HFFc6 (cell line): ENCODE measurements at places on chromosomes 6 and 20. TPM values are rescaled to one million over a fixed set of nuclear protein-coding genes. Genes with fewer than 3 reads are reported as not detected.

- H3K4me3 ChIP-seq: no peak overlapping the region
- H3K36me3 ChIP-seq: no peaks in the 10 kb centered on the region
Observed at GRCh38 chr20:59123011-59123677, 40.5 kb upstream of the ZNF831 start.

- peaks cover 40% of the 10 kb centered on the region for H3K36me3 ChIP-seq
- peaks cover 23% of the 10 kb centered on the region for H3K4me1 ChIP-seq
- H3K27ac ChIP-seq: peak overlapping the region; percentile 51
- H3K27me3 ChIP-seq: peaks cover 10% of the 10 kb centered on the region
Observed at GRCh38 chr20:50121858-50122271, 8.9 kb upstream of the UBE2V1 start.

GRCh38 chr20:32449890-32450401 is 91.8 kb downstream of the ASXL1 start:
- peaks cover 17% of the 10 kb centered on the region for H3K36me3 ChIP-seq
- no peak for DNase-seq
- peaks cover 5% of the 10 kb centered on the region; the same call in 1 of the 2 replicates for H3K4me1 ChIP-seq
- H3K27ac ChIP-seq: peak overlapping the region; percentile 7; the same call in 1 of the 2 replicates
- H3K27me3 ChIP-seq: peaks cover 4% of the 10 kb centered on the region

DNA sequence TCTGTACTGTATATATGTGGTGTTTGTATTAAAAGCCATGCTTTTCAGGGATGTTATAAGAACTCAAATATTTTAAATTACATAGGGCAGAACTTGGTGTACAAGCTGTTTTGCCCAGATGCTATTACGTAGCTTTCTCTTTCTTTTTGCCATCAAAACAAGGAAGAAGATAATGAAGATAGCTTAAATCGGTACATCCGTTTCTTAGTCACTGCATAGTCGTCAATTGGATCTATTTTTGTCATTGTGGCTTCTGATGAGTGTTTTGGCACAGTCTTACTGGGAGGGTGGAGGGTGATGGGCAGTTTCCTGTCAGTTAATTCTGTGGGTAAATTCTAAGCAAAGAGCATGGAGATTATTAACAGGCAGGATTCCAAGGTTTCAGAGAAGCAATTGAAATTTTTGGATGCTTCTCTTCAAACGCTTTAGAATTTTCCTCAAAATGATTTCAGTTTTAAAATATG is 649.1 kb upstream of the GJE1 start:
- H3K4me1 ChIP-seq: peaks cover 50% of the 10 kb centered on the region
- peaks cover 50% of the 10 kb centered on the region for H3K36me3 ChIP-seq
- no peaks in the 10 kb centered on the region for H3K27me3 ChIP-seq
- H3K4me3 ChIP-seq: peak overlapping the region; percentile 83
- H3K27ac ChIP-seq: peak overlapping the region; percentile 93

DNA sequence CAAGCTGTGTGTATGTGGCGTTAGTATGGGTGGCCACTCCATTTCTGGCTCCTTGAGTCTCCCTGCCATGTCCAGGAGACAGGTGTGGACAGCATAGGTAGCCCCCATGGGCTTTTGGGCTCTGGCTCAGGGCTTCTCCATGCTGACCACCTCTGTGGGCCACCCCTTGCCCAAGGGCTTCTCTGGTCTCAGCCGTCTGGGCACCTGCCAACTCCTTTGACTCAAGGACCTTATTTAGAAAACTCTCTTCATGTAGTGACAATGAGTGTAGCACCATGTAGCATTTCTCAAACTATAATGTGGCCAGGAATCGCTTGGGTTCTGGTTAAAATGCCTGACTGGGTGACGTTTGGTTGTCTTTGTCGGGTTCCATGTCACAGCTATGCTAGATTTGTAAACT is 5.1 kb upstream of the GTSF1L start:
- H3K27ac ChIP-seq: no peak overlapping the region
- peaks cover 18% of the 10 kb centered on the region for H3K4me1 ChIP-seq
- no peak overlapping the region for H3K4me3 ChIP-seq

Gene NHLRC1
- 0.81 to 1.4 TPM (median 1.3 TPM) in 3 replicates for total RNA-seq

Gene WFDC5
- total RNA-seq: not detected in 2 replicates

DNA sequence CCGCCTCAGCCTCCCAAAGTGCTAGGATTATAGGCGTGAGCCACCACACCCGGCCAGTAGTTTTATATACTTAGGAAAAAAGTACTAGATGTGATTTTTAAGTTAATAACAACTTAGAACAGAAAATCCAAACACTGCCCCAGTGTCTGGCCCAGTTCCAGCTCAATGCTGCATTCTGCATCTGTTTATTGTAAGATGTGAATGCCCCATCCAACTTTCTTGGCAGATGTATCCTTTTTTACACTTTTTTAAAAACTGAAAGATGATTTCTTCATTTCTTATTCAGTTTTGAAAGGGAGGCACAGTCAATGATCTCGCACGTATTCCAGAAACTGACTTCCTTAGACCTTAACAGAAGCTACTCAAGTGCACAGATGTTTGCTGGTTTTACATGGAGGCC is 85.6 kb upstream of the SRSF6 start:
- peaks cover 23% of the 10 kb centered on the region for H3K4me1 ChIP-seq
- DNase-seq: no peak
- H3K27ac ChIP-seq: no peak overlapping the region

- H3K27me3 ChIP-seq: peaks cover 18% of the 10 kb centered on the region
- peak overlapping the region; percentile 87; the same call in 1 of the 2 replicates for H3K4me3 ChIP-seq
- H3K27ac ChIP-seq: no peak overlapping the region
- DNase-seq: no peak
Observed at GRCh38 chr20:46953596-46953995, 59.0 kb downstream of the EYA2 start.

- no peak overlapping the region for H3K4me3 ChIP-seq
- H3K36me3 ChIP-seq: no peaks in the 10 kb centered on the region
- no peak overlapping the region for H3K27ac ChIP-seq
- DNase-seq: no peak
Observed at GRCh38 chr6:77143659-77144447, 319.4 kb downstream of the HTR1B start.

Gene CST4
- not detected in 3 replicates for total RNA-seq

- no peak overlapping the region for H3K4me3 ChIP-seq
- H3K36me3 ChIP-seq: no peaks in the 10 kb centered on the region
- H3K27ac ChIP-seq: no peak overlapping the region
- peaks cover 2% of the 10 kb centered on the region; the same call in 1 of the 2 replicates for H3K27me3 ChIP-seq
- DNase-seq: no peak
- H3K4me1 ChIP-seq: no peaks in the 10 kb centered on the region
Observed at GRCh38 chr6:84425971-84426705, 198.7 kb upstream of the CEP162 start.

DNA sequence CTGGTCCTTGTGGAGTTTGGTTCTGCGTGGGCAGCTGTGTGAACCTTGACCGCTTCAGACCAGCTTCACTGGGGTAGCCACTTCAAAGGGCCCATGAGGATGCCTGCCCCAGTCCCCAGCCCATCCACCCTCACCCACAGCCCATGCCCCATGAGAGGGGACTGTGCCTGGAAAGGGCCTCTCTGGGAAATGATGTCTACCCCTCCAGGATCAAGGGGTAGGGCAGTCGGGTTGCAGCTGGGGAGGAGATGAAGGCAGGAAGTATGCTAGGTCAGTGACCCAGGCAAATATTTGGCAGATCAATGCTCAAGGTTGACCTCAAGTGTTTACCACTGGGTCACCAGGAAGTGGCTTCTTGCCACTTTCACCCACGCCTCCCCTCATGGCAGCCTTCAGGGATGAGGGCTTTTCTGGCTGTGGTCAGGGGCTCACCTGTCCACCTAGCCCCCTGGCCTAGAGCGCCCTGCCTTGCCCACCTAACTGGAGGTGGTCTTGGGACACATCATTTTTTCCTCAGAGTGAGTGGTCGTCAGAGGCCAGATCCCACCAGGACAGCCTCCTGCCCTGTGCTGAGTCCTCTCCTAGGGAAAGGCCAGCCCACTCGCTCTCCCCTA is 109.5 kb downstream of the SNX5 start:
- no peak for DNase-seq
- peaks cover 10% of the 10 kb centered on the region; the same call in 1 of the 2 replicates for H3K36me3 ChIP-seq
- no peak overlapping the region for H3K27ac ChIP-seq
- H3K4me1 ChIP-seq: peaks cover 30% of the 10 kb centered on the region
- H3K4me3 ChIP-seq: no peak overlapping the region
- peaks cover 2% of the 10 kb centered on the region for H3K27me3 ChIP-seq

- H3K36me3 ChIP-seq: no peaks in the 10 kb centered on the region
- DNase-seq: peak; percentile 34
- no peak overlapping the region for H3K27ac ChIP-seq
- H3K4me3 ChIP-seq: no peak overlapping the region
- H3K27me3 ChIP-seq: peaks cover 7% of the 10 kb centered on the region
- H3K4me1 ChIP-seq: peaks cover 6% of the 10 kb centered on the region
Observed at GRCh38 chr20:32902456-32903420, 44.0 kb downstream of the EFCAB8 start.

- H3K4me3 ChIP-seq: no peak overlapping the region
- DNase-seq: no peak
- no peaks in the 10 kb centered on the region for H3K4me1 ChIP-seq
- no peaks in the 10 kb centered on the region for H3K36me3 ChIP-seq
- H3K27me3 ChIP-seq: no peaks in the 10 kb centered on the region
Observed at GRCh38 chr6:67766057-67766456, 869.0 kb upstream of the ADGRB3 start.

Gene LAMA4
- total RNA-seq: 90.3 to 140 TPM (median 128 TPM) in 3 replicates

DNA sequence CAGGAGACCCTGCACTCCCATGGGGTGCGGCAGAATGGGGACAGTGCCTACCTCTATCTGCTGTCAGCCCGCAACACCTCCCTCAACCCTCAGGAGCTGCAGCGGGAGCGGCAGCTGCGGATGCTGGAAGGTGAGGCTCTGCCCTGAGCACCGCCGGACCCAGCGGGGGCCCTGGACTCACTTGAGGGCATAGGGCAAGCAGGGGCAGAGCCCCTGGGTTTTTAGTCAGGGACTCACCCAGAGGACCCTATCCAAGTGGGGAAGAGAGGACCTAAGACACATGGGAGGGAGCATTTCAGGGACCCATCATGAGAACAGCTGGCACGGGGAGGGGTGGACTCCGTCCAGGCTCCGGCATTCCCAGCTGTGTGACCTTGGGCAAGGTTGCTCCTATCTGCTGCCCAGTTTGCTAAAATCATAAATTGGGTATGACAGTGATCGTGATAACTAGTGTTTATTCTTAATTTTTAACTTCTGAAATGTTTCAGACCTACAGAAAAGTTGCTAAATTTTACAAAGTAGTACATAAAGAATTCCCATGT is 9.8 kb downstream of the RBCK1 start:
- H3K36me3 ChIP-seq: peaks cover 35% of the 10 kb centered on the region
- no peak overlapping the region for H3K27ac ChIP-seq
- 0 out of 2 replicates have a peak, but pooled peaks cover 3% of the 10 kb centered on the region for H3K4me1 ChIP-seq
- H3K27me3 ChIP-seq: peaks cover 6% of the 10 kb centered on the region
- DNase-seq: no peak

GRCh38 chr6:94272327-94272726 is 853.0 kb upstream of the EPHA7 start:
- DNase-seq: no peak
- no peak overlapping the region for H3K27ac ChIP-seq
- H3K4me3 ChIP-seq: no peak overlapping the region
- no peaks in the 10 kb centered on the region for H3K36me3 ChIP-seq
- no peaks in the 10 kb centered on the region for H3K27me3 ChIP-seq

GRCh38 chr20:50152394-50153152 is 950 bp downstream of the PEDS1 start:
- H3K36me3 ChIP-seq: peaks cover 14% of the 10 kb centered on the region
- DNase-seq: no peak
- peak overlapping the region; percentile 70 for H3K27ac ChIP-seq
- H3K4me1 ChIP-seq: peaks cover 58% of the 10 kb centered on the region
- H3K4me3 ChIP-seq: peak overlapping the region; percentile 89

GRCh38 chr20:11849976-11850670 is 67.6 kb upstream of the BTBD3 start:
- H3K36me3 ChIP-seq: no peaks in the 10 kb centered on the region; the same call in 1 of the 2 replicates
- peak overlapping the region; percentile 13 for H3K27ac ChIP-seq
- peak; percentile 42 for DNase-seq
- peaks cover 1% of the 10 kb centered on the region; the same call in 1 of the 2 replicates for H3K27me3 ChIP-seq
- peaks cover 52% of the 10 kb centered on the region for H3K4me1 ChIP-seq

Gene ULBP2
- 18.8 to 22.0 TPM (median 19.1 TPM) in 3 replicates for total RNA-seq

- no peaks in the 10 kb centered on the region for H3K36me3 ChIP-seq
- no peak for DNase-seq
- H3K27me3 ChIP-seq: no peaks in the 10 kb centered on the region
- H3K4me3 ChIP-seq: no peak overlapping the region
Observed at GRCh38 chr6:47221565-47221964, 88.1 kb downstream of the TNFRSF21 start.

Gene IMPG1
- total RNA-seq: not detected in 3 replicates

DNA sequence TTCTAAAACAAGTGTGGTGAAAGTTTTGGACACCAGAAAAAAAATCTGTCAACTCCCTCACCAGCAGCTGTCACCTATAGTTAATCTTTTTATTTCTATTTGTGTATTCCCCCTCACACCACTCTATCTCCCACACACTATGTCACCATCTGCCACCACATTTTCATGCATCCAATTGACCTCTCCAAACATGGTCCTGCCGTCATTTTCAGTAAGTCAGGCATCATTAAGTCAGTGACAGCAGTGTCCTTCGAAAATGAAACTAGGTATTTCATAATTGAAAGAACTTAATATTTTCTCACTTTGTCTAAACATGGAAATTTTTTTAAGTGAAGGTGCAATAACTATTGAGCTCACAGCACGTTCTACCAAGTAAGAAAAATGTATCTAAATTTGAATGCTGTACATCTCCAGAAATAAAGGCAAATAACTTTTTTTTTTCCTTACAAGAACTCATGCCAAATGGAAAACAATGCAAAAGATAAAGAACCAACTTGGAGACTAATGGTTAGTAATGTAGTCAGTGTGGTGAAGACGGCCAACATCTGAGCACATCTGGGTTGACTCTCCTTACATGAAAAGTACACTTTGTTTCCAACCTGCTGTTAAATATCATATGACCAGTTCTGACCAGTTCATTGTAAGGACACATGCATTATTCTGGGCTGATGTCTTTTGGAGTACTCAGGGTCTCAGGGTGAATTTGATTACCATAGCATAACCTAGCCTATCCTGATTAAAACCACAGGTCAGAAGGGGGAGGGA is 623.3 kb upstream of the MANEA start:
- H3K4me1 ChIP-seq: no peaks in the 10 kb centered on the region
- H3K27me3 ChIP-seq: no peaks in the 10 kb centered on the region
- no peak overlapping the region for H3K4me3 ChIP-seq
- DNase-seq: no peak
- no peaks in the 10 kb centered on the region for H3K36me3 ChIP-seq

Gene C20orf204
- total RNA-seq: 0.31 and 0.43 TPM in 2 replicates

GRCh38 chr6:33861722-33862121 is 57.9 kb upstream of the MLN start:
- H3K36me3 ChIP-seq: no peaks in the 10 kb centered on the region
- H3K27me3 ChIP-seq: peaks cover 26% of the 10 kb centered on the region
- H3K4me1 ChIP-seq: peaks cover 10% of the 10 kb centered on the region
- H3K4me3 ChIP-seq: no peak overlapping the region
